Stimulated activated memory B cell treated with anti-CD40 and anti-IgM and Interleukin-4, amounts not matched to agents 10 μg/mL and 1 μg/mL and 100 μg/mL, for 72 hours (primary cell): ENCODE measurements at places on chromosomes 2 and 18.

DNA sequence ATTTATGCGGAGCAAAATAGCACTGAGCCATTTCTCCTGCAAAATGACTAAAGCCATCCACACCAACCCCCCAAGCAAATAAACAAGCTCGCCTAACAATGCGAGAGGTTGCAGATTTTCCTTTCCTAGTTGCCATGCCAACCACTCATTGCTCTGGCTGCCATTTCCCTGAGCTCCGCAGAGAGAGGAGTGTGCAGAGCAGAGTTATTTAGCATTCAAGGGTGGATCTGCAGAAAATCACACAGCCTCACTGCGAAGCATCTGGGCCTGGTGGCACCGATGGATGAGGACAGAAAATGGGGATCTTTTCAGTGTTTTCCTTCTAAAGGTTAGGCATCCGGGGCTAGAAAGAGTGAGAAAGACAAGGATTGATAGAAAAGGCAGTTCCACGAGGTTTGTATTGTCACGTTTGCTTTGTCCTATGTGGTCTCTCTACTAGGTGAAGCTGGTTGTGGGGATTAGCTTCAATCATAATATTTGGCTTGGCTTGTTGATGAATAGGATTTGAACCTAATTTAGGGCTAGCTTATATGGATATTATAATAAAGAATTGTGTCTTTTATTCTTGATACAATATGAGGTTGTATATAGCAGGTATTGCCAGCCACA lies 110.2 kb upstream of the UNC80 start:
- no peaks in the 10 kb centered on the region for H3K4me1 ChIP-seq
- H3K36me3 ChIP-seq: no peaks in the 10 kb centered on the region
- no peak for ATAC-seq
- H3K27me3 ChIP-seq: no peaks in the 10 kb centered on the region

GRCh38 chr2:67346718-67347407 lies 50.3 kb upstream of the ETAA1 start:
- ATAC-seq: no peak
- peaks cover 10% of the 10 kb centered on the region for H3K27me3 ChIP-seq
- no peak overlapping the region for H3K27ac ChIP-seq
- H3K4me1 ChIP-seq: no peaks in the 10 kb centered on the region

- H3K4me1 ChIP-seq: no peaks in the 10 kb centered on the region
- ATAC-seq: no peak
These were observed 114.2 kb downstream of the SPIRE1 start for GRCh38 chr18:12543697-12544096.

DNA sequence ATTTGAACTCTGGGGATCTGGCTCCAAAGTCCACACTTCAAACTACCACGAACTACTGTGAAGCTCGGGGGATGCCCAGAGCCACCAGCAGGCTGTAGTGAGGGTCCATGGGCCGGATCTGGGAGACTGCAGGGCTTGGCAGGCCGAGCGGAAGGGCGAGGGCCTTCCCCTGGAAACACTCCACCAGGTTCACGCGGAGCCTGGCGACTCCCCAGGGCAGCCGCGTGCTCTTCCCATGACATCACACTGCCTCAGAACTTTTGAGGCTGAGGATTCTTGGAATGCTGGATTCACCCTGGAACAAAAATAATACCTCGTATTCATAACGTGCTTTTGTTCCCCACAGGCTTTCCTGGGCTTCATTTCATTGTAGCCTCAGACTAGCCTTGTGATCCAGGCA lies 201.0 kb downstream of the SMAD7 start:
- peaks cover 6% of the 10 kb centered on the region for H3K4me1 ChIP-seq
- H3K27ac ChIP-seq: no peak overlapping the region
- H3K27me3 ChIP-seq: no peaks in the 10 kb centered on the region

DNA sequence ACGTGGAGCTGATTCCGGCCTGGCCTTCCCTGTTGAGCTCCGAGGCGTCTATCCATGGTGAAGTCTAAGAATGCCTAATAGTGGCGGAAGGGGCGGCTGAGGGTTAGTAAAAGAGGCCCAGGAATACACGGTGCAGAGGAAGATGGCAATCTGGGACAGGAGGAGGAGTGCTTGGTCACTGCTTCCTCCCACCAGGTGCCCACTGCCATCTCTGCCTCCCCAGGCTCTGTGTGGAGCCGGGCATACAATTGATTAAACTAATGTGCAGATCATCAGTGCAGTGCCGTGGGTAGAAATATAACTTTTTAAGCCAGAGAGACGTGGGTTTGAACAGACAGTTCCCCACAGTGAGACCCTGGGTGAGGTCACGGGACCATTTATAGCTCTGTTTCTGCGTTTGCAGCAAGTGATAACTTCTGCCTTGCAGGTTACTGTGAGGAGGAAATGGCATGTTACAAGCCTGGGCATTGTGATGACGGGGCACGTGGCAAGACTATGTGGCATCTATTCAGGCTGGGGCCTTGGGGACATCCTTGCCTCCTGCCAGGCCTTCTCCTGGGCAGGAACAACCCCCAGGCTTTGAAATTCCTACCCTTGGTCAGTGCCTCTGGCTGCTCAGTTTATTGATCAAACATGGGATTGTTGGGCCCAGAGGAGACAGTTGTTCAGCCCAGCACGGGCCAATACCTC lies 204.9 kb downstream of the ASB1 start:
- H3K27me3 ChIP-seq: peaks cover 11% of the 10 kb centered on the region
- no peaks in the 10 kb centered on the region for H3K36me3 ChIP-seq
- no peak overlapping the region for H3K4me3 ChIP-seq
- H3K4me1 ChIP-seq: no peaks in the 10 kb centered on the region
- H3K27ac ChIP-seq: no peak overlapping the region

- ATAC-seq: no peak
- H3K36me3 ChIP-seq: no peaks in the 10 kb centered on the region
- no peak overlapping the region for H3K4me3 ChIP-seq
- H3K27me3 ChIP-seq: peaks cover 13% of the 10 kb centered on the region
- H3K27ac ChIP-seq: no peak overlapping the region
These were observed 12.9 kb upstream of the MC5R start for GRCh38 chr18:13810950-13811485.

DNA sequence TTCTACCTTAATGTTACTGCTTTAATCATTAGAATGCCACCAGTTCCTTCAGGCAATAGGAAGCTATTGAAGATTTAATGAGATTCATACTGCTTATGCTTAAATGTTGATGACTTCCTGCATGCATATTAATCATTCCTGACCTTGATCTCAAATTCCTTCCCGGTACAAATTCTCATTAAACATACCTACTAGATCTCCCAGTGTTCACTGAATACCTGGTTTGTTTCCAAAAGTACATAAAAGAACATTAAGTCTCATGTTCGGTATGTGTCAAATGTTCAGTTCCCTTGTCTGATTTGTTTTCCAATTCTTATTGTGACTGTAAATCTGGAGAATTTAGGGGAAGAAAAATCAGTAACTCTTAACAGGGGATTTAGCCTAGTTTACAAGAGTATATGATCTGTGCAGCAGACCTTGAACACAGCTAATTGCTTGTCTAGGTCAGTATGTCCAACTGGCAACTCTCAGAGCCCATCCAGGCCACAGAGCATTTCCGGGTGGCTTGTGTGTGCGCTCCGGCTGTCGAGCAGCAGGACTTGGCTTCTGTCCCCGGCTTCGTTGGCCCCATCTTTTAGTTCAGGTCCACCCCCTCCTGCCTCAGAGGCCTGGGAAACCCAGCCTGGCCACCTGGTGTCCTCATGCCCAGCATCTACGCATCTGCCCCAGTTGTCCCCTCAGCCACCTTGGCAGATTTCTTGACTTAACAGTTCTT lies 13.1 kb downstream of the METAP1D start:
- peaks cover 14% of the 10 kb centered on the region for H3K4me1 ChIP-seq
- no peak overlapping the region for H3K4me3 ChIP-seq
- H3K27ac ChIP-seq: peak overlapping the region; percentile 49

DNA sequence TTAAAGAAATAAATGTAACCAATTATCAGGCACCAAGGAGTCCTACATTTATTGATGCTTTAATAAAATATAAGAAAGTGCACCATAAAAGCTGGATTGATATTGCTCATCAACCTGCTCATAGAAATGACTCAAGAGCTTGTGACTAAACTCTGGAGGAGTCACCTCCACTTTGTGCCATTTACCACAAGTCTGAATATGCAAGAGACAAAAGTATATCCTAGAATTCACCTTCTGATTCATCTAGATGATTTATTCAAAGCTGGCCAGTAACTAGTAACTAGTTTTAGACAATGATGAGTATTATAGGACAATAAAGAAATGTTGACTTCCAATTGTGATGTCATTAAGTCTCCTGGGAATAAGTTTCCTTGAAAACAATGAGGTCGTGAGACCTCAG lies 146.0 kb upstream of the SOX11 start:
- H3K27me3 ChIP-seq: no peaks in the 10 kb centered on the region
- no peak overlapping the region for H3K27ac ChIP-seq
- no peak overlapping the region for H3K4me3 ChIP-seq

DNA sequence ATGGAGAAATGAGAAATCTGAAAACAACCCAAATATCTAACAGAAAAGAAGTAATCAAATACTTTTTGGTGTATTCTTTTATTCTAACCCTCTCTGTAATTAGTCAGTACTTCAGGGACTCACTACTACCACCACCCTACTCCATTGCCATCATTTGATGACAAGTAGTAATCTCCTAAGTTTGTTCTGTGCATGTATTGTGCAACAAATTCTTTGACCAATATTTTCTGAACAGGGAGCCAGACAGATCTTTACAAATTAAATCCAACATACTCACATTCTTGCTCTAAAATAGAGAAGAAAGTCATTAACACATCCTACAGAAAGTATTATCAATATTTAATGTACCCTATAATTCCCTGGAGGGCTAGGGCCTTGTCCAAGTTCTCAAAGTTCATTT lies 1416.4 kb downstream of the DSC3 start:
- H3K4me1 ChIP-seq: no peaks in the 10 kb centered on the region
- H3K27ac ChIP-seq: no peak overlapping the region
- H3K36me3 ChIP-seq: no peaks in the 10 kb centered on the region
- ATAC-seq: no peak
- H3K27me3 ChIP-seq: no peaks in the 10 kb centered on the region

GRCh38 chr2:138101718-138102117 lies 137.4 kb downstream of the HNMT start:
- H3K27me3 ChIP-seq: no peaks in the 10 kb centered on the region
- no peak overlapping the region for H3K27ac ChIP-seq
- ATAC-seq: no peak

DNA sequence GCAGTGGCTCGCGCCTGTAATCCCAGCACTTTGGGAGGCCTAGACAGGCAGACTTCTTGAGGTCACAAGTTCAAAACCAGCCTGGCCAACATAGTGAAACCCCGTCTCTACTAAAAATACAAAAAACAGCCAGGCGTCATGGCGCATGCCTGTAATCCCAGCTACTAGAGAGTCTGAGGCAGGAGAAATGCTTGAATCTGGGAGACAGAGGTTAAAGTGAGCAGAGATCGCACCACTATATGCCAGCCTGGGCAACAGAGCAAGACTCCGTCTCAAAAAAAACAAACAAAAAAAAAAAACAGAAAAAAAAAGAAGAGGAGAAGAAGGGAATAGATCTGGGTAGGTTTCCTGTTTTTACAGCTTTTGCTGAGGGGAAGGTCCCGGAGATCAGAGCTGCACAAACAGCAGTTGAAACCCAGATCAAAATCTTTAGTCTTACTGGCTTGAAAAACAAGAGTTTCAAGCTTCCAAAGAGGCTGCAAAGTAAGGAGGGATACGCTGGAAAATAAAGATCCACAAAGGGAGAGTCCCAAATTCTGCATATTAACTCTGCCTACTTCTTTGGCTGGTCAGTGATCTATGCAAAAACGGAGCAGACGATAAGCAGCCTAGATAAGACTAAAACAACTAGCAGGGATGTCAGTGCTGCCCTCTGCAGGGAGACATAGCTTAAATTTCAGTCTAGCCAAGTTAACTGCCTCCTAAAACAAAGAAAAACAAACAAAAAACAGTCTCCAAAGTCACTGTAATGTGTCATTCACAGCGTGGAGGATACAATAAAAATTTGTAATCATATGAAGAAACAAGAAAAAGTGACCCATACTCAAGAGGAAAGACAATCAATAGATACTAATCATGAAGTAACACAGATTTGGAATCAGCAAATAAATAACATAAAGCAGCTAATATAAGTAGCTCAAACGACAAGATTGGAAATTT lies 74.1 kb downstream of the TLK1 start:
- peaks cover 62% of the 10 kb centered on the region for H3K4me1 ChIP-seq
- peaks cover 30% of the 10 kb centered on the region for H3K36me3 ChIP-seq
- H3K27me3 ChIP-seq: no peaks in the 10 kb centered on the region

GRCh38 chr2:70003093-70003830 lies 41.8 kb upstream of the ASPRV1 start:
- H3K27me3 ChIP-seq: no peaks in the 10 kb centered on the region
- H3K4me1 ChIP-seq: peaks cover 16% of the 10 kb centered on the region
- ATAC-seq: no peak
- H3K4me3 ChIP-seq: no peak overlapping the region

DNA sequence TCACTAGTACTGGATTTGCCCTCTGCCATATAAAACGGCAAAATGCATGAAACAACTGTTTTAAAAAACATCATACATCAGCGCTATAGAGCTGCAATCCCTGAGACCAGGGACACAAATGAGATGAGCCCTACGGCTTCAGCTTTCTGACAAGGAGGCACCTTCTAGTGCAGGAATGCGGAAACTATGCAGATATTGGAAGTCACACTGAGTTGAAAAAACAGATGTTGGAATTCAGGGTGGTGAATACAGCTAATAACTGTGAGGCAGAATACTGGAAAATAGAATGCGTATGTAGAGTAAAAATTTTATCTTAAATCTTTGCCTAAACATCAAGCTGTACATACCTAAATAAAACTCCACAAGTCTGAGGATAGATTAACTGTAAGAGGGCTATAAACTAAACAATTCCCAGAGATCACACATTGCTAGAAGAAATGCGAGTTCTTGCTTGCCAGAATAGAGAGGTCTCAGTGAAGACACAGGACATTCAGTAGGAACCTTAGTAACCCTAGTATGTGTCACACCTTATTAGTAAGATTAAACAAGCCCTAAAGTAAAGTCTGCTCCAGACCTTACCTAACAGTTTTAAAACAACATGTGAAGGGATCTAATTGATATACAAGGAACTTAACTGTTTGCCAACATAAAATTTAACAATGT lies 541.4 kb upstream of the DDX18 start:
- ATAC-seq: no peak
- no peak overlapping the region for H3K27ac ChIP-seq
- H3K4me3 ChIP-seq: no peak overlapping the region
- H3K4me1 ChIP-seq: no peaks in the 10 kb centered on the region
- H3K27me3 ChIP-seq: no peaks in the 10 kb centered on the region
- no peaks in the 10 kb centered on the region for H3K36me3 ChIP-seq

DNA sequence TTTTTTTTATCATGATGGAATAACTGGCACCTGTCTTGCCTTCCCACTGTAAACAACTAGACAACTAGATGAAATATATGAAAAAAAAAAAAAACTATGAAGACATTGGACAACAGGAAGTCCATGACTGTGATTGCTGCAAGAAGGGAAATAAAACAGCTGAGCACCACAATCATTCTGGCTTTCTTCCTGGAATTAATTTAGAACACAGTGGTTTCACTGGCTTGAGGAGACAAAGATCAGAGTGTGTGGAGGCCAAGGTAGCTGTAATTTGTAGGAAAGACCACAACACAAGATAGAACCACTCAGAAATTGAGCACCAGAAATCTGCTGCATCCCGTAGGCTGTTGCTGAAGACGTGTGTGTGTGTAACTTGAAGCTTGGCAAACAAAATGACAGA lies 121.1 kb upstream of the PID1 start:
- no peaks in the 10 kb centered on the region for H3K36me3 ChIP-seq
- H3K27ac ChIP-seq: no peak overlapping the region
- ATAC-seq: no peak
- no peaks in the 10 kb centered on the region for H3K27me3 ChIP-seq

- no peak for ATAC-seq
- H3K4me3 ChIP-seq: no peak overlapping the region
- peaks cover 6% of the 10 kb centered on the region for H3K4me1 ChIP-seq
- no peak overlapping the region for H3K27ac ChIP-seq
- no peaks in the 10 kb centered on the region for H3K36me3 ChIP-seq
These were observed 84.6 kb downstream of the NRP2 start for GRCh38 chr2:205766779-205767359.
